ENCODE measurements at places on chromosomes 11 and 22.

DNA sequence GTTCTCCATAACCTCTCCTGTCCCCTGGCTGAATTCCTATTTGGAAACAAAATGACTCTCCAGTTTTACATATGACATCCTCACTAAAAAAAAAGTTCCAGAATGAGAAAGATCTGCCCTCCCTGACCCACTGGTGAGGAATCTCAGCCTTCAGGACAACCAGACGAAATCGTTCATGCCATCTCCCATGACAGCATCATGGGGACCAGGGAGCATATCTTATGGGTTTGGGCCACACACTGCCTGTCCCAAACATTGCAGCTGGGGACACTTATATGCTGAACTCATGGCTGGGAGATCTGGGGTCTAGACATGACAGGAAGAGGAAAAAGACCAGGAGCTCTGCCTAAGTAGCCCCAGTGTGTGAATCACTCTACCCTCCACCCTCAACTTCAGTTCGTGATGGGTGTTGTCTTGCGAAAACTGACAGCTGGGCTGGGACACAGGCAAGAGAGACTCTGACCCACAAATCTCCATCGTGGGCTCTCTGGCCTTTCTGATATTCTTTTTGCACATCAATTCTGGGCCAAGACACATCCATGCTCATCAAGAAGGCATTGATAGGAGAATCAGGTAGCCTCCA lies 102.0 kb downstream of the ZNF280B start:
- DNase-seq = no peak

DNA sequence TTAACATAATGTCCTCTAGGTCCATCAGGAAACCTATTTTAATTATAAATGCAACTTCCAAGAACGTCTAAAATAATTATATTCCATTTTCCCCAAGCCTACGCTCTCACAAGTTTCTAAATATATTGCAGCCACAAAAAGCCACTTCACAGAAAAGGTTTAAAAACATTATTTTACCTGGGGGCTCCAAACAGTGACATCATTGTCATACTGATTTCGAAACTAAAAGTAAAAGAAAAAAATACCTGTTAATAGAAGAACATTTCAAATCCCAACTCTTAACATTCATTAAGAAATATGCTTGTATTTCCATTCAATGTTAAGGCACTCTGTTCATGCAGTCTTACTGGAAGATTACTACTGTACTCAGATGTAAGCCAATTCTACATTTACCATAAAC lies 1.4 kb downstream of the PSMA1 start:
- no peak for DNase-seq

- no peak for DNase-seq
These were observed 39.6 kb upstream of the HORMAD2 start for GRCh38 chr22:30040499-30041260.

DNA sequence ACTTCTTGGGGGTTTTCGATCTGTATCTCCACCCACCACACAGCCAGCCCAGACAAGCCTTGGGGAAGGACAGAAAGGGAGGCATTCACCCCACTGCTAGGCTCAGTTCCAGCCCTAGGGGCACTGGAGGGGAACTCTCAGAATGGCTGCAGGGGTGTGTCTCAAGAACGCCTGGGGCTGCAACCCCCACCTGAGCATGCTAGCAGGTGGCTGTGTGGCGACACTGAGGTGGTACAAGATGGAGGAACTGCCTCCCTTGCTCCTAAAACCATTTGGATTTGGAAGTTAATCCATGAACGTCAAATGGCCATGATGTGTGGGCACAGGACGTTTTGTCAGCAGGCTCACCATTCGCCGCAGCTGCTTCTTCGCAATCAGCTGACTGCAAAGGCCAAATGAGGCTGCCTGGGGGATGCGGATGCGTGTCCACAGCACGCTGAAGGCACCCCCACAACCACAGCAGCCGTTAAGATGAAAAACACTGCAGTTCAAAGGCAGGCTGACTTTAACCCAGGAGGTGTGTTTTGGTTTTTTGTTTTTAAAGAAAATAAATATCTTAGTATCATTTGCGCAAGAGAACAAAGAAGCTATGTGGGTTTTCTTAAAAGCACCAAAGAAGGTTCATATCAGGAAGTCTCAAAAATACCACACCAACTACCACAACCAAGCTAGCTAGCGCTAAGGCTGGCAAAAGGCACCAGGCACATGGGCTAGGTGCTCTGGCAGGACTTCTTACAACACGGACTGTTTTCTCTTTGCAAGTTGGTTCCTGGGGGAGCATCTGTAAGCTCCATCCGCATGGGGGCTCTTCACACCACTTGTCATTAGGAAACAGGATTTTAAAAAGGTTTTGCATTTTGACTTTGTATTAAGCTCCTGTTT lies 22.2 kb upstream of the NAP1L4 start:
- peak; percentile 74 for DNase-seq

GRCh38 chr11:46917109-46917761 lies 1.1 kb downstream of the LRP4 start:
- no peak for DNase-seq

- no peak for DNase-seq
These were observed 63.7 kb upstream of the NNMT start for GRCh38 chr11:114232400-114233059.

DNA sequence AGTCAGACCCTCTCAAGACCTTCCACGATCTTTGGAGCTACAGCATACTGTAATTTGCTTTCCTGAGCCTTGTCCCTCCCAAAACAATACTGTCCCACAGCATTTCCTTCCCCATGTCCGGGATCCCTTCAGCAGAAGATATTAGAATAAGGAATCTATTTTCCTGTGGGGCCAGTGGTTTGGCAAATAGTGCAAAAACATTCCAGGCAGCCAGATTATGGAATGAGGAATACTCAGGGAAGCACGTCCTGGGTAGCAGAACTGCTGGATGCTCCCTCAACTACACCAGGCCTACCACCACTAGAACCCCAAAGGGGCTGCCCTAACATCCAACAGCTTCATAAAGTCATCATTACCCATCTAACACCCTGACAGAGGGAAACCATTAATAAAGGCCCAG lies 61.5 kb downstream of the AAMDC start:
- DNase-seq = no peak

DNA sequence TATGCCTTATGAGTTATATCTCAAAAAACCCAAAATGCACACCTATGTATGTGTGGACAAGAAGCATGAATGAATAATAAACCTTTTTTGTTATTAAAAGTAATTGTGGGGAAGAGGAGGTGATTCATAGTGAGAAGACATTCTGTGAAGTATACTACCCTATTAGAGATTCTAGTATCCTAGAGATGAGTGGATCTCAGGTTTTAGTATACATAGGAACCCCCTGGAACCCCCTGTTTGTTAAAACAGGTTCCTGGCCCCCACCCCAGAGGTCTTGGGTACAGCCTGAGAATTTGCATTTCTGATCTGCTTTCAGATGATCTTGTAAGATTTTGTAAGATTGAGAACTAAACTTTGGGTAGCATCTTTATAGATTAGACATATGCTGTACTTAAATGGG lies 17.5 kb downstream of the NUCB2 start:
- no peak for DNase-seq

DNA sequence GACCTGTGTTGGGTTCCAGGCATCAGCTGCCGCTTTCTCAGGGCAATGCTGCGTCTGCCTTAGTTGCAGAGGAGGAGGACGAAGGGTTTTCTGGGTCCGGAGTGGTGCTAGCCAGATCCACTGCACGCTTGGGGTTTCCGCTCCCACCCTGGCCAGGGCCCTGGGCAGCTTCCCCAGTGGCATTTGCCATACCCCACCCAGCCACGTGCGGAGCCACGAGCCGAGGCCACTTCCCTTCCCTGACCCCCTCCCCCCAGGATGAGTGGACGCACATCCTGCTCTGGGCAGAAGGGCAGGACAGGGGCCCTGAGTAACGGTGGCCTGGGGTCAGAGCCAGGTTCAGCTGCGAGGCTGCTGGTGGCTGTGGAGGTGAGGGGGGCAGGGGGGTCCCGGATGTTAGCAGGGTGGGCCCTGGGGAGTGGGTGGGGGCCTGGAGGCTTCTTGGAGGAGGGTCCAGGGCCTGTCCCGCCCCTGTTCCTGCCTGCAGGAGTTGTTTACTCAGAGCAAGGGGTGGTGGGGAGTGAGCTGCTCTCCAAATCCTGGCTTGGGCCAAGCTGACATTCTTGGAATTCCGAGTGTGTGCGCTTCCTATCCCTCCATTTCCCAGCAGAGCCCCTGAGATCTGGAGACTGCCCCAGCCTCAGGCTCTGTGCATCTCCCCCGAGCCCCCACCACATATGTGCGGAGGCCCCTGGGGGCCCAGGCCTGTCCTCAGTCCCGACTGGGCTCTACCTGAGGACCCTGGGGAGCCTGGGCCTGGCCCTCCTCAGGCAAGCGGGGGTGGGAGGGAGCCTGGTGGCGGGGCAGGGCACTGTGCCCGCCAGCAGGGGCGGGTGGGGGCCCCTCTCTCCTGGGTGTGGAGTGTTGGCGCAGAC lies 1.4 kb downstream of the TSPAN4 start:
- no peak for DNase-seq

GRCh38 chr22:28594797-28595462 lies 84.7 kb downstream of the TTC28 start:
- no peak for DNase-seq

DNA sequence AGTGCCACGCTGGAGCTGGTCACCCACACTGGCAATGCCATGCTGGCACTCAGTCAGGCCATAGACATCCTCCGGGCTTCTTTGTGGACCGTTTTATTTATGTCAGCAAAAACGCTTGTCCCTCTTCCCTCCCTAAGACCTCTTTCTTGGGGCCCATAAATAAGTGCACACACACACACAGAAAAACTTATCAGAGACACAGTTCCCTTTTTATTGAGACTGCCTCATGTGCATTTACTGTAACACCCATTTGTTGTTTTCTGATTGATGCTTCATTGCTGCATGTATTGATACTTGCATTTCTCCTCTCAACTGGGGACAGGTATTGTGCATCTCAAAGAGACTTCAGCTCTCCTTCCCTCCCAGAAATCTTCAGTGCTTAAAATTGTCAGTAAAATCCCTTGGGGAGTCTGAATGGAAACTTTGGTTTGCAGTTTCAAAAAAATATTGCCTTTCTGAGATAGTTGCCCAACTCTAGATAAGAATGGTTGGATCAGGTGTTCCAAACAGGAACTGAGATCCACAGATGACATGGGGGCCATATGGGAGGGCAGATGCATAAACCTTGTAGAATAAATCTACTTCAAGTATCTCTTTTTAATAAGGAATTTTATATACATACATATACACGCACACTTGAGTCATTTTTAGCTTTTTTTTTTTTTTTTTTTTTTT lies 50.9 kb downstream of the PPP2R1B start:
- no peak for DNase-seq

DNA sequence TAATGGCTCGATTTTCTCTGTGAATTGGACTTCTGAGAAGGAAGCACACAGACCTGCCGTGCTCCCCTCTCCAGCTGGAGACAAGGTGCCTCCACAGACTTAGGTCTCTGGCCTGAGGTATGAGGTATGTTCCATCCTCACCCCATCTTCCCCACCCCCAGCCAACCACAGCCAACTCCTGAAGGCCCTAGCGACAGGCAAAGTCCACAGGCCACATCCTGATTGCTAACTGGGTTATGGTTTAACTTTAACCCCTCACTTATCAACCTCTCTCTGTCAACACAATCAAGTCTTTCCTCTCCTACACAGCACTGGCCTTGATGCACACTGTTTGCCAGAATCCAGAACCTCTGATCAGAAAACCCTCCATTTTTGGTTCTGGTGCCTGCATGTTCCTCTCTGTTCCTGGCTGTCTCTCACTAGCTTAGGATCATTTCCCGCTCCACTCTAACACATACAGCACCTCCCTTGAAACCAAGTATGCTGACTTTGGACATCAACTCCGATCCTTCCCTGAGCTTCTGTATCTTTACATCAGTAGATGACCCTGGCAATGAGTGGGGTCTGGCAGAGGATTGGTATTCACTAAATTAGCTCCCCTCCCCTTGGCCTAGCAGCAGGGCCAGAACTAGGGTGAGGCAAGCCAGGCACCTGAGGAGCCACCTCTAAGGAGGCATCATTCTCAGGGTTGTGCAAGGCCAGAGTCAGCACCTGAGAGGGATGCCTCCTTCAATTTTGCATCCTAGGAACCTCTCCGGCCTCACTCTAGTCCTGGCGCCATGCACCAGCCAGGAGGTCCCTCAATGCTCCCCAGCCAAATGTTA lies 22.0 kb downstream of the JAML start:
- DNase-seq = no peak

GRCh38 chr11:65571940-65572339 lies 398 bp upstream of the FAM89B start:
- no peak for DNase-seq

DNA sequence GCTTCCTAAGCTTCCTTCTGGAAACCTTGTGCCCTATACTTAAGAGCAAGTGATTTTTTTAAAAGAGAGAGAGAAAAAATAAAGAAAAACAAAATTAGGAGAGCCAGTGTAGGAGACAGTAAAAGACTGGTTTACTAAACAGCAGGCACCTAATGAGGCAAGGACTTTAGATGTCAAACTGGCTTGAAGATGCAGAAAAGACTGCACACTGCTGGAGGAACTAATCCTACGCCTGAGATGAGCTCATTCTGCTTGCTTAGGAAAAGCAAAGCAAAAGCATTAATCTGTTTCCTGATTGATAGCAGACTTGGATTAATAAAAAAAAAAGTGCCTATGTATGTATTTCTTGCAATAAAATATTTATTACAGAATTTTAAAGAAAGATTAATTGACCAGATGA lies 113.6 kb upstream of the SEZ6L start:
- no peak for DNase-seq

GRCh38 chr22:36682811-36683210 lies 20.7 kb downstream of the CACNG2 start:
- DNase-seq = no peak

DNA sequence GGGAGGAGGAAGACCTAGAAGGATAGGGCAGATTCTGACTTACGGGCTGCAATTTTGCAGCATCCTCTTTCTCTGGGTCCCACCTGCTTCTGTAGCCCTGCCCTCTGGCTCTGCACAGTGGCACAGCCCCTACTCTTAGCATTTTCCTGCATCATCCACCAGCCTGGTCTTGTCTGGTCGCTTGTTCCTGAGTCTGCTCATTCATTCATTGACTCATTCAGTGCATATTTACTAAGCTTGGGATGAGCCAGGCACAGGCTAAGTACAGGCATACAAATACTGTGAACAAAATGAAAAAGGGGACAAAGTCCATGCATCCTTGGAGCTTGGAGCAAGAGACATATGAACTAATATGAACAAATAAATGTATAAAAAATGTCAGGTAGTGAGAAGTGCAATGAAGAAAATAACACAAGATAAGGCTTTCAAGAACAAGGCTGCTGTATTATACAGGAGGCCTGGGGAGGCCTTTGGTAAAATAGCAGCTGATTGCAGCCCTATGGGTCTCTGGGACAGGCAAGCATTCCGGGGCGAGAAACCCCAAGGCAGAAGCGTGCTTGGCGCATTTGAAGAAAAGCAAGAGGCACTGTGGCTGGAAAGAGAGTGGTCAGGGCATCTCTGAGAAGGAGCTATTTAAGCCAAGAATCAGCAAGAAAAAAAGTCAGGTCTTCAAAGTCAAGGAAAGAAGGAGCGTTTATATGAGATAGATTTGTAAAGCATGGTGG lies 108.0 kb upstream of the ALX4 start:
- DNase-seq = no peak
